ENCODE measurements at places on chromosomes 13 and 19.
A peak's percentile ranks its signal among the peaks of the same experiment; 100 is the strongest.

DNA sequence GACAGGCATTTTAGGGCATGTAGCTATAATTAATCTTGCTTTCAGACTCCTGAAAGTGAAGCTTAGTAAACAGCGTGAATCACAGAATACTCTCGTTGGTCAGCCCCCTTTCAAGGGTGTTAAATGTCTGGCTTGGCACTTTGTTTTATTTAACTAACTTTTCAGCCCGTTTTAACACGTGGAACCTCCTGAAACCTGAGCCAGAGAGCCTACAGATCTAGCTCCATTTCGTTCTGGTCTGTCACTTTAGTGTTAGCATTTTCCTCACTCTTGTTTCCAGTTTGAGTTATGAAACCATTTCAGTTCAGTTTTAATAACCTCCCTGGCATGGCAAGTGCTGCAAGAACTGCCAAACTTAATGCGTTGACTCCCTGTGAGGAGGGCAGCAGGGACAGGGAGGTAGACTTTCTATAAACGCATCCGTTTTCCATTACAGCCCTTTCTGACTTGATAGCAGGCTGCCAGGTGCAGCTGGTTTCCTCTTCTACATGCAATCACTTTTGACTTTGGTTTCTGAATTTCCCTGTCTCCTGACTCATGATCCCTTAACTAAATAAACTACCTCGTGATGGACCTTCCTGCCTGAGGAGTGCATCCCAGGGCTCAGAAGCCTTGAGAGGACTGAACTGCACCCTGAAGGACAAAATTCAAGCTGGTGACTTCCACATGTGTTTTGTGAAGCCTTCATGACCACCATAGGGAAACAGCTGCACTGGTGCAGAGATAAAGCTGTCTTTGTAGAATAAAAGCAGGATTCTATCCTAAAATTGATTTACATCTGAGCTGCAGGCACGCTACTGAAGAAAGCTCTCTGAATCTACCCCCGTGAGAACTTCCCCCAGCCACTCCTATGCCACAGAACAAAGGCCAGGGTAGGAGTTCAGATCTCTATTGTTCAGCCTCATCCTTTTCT is 192.6 kb downstream of the DLEU7 start:
- no peak for DNase-seq

GRCh38 chr13:60969656-60970055 is 446.0 kb downstream of the PCDH20 start:
- DNase-seq = no peak

- no peak for DNase-seq
These were observed 350.7 kb downstream of the UQCRFS1 start for GRCh38 chr19:28862238-28862637.

- DNase-seq = peak; percentile 17
These were observed 43.9 kb downstream of the CERS4 start for GRCh38 chr19:8252922-8253589.

GRCh38 chr19:55460670-55461258 is 678 bp downstream of the ISOC2 start:
- no peak for DNase-seq

DNA sequence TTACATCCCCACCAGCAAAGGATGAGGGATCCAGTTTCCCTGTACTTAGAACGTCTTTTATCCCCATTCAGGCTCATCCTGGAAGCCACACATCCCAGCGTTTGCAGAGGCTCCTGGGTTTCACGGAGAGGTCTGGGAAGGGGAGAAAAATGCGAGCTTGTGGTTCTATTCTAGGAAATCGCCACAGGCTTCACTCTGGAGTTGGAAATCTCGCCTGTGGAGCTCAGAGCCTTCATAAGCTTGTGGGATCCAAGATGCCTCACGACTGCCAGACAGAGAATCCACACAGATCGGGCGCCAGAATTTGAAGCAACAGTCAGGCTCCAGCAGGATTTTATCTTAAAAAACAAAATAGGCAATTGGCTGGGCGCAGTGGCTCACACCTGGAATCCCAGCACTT is 157.9 kb downstream of the PTPRS start:
- DNase-seq = no peak

GRCh38 chr13:91632086-91632485 is 233.7 kb downstream of the GPC5 start:
- DNase-seq = no peak

DNA sequence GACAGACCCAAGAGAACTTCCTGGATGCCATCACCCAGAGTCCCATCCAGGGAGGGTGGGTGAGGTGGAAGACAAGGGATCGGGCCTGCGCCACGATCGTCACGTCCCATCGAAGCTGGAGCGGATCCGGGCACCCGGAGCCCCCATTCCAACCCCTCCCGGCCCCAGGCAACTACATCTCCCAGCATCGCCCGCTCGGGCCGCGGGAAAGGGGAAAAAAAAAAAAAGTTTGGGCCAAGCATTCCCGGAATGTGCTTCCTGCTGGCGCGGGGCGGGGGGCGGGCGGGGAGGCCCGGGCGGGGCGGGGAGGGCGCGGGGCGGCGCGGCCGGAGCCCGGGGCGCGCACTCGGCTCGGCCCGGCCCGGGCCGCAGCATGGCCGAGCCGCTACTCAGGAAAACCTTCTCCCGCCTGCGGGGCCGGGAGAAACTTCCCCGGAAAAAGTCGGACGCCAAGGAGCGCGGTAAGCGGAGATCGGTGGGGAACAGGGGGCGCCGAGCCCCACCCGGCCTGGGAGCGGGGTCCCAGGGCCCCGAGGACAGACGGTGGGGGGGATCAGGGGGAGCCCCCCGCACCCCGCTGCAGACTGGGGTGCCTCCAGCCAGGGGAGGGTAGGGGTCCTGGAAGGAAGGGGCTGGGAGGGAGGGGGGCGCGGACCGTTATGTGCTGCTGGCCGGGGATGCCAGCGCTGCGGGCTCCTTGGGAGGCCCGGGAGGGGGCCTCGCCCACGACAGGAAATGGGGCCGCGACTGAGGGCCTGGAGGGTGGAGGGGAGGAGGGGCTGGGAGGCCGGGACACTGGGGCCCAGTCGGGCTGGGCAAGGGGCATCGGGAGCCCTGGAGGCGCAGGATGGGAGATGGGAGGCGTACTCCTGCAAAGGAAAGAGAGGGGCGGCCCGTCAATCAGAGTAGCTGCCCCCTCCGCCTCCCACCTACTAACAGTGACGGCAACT is at the start of gene SYDE1:
Gene SYDE1, plus strand, starts transcription at position 341 of the 950 bp plus-strand sequence. Its CDS starts 33 bp downstream, at position 374.
- DNase-seq = peak; percentile 16

DNA sequence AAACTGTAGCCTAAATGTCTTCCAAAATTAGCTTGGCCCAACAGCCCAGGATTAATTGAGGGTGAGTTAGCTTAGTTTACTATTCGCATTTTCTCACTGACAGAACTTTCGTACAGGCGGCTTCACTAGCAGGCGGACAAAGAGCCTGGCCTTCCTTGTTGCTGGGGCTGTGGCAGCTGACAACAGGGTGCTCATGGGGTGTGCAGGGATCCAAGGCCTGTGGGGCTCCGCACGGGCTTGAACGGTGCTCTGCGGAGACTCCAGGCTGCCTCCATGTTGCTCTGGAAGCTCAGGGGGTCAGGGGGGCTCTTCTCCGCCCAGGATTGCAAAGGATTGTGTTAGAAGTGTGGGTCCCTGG is 36.3 kb upstream of the DPRX start:
- no peak for DNase-seq

GRCh38 chr19:44668985-44669764 is 2.1 kb upstream of the CEACAM19 start:
- DNase-seq = no peak

Measured in amniotic stem cell (primary cell).